ENCODE measurements at places on chromosomes 4 and X.

DNA sequence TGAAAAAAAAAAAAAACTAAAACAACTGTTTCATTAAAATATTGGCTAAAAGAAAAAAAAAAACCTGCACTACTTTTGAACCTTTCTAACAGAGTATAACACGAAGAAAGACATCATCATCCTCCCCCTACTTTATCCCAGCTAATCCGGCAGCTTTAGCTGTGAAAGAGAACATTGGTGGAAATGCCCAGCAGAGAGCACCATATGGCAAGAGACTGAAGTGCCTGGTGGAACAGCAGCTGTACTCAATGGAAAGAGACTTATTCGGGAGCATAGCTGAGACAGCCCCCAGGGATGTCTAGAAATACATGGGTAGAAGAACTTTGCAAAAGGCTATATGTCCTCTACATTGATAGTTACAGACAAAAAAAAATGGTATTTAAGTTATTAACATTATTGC, 30.3 kb downstream of the STPG2 start:
- no peak for DNase-seq

DNA sequence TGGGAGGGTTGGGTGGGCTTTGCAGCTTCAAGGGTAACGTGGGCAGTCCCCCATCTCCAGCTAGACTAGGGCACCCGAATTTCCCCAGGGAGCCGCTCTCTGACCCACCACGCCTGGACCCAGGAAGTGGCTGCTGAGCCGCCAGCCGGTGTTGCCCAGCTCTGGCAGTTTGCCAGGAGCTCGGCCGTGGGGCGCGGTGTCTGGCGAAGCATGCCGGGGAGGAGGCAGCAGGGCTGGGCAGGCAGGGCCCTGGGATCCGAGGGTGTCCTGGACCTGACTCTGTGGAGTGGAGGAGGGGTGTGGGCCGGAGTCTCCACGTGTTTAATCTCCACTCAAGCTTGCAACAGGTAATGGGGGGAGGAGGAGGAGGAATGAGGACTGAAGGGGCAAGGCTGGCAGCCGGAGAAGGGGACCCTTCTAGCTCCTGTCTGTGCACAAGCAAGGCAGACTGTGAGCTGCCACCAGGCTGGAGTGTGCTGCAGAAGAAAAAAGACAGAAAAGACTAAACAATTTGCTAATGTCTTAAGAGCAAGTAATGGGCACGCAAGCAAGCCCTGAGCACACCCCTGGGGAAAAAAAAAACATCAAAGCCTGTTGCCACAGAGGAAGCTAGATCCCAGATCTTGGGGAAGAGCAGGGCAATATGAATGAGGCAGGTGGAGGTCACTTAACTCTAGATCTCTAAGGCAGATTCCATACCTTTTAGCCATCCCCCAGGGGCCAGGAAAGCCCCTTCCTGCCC, 2.4 kb downstream of the LONRF3 start:
- no peak for DNase-seq

DNA sequence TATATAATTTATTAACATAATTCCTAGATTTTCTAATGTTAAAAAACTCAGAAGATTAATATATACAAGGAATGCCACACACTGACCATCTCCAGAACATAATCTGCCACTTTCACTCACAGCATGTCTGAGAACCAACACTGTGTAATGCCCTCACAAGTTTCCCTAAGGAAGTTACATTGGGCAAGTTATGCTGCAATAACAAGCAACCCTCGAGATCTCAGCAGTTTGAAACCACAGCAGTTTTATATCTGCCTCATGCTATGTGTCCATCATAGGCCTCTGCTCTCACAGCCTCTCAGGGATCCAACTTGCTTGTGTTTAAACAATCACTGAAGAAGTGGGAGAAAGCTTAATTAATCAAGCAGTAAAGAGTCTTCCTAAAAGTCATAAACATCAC, 250.0 kb upstream of the SLC7A11 start:
- no peak for DNase-seq

DNA sequence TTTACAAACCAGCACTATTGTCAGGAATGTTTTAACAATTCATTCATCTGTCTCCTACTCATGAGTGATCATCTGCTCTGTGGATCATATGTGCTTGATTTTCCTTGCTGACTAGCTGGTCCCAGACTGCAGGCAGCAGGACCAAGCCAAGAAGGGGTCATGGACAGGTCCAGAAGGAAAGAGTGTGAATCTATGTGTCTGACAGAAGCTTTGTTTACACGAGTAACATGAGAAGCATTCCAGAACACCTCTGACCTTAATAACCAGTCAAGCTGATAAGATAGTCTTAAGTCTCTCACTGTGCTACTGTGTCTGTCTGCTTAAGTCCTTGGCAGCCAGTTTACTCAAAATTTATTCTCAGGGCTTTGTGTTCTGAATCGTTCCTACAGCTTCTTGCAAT, 39.0 kb downstream of the GUCY1A1 start:
- DNase-seq = no peak

DNA sequence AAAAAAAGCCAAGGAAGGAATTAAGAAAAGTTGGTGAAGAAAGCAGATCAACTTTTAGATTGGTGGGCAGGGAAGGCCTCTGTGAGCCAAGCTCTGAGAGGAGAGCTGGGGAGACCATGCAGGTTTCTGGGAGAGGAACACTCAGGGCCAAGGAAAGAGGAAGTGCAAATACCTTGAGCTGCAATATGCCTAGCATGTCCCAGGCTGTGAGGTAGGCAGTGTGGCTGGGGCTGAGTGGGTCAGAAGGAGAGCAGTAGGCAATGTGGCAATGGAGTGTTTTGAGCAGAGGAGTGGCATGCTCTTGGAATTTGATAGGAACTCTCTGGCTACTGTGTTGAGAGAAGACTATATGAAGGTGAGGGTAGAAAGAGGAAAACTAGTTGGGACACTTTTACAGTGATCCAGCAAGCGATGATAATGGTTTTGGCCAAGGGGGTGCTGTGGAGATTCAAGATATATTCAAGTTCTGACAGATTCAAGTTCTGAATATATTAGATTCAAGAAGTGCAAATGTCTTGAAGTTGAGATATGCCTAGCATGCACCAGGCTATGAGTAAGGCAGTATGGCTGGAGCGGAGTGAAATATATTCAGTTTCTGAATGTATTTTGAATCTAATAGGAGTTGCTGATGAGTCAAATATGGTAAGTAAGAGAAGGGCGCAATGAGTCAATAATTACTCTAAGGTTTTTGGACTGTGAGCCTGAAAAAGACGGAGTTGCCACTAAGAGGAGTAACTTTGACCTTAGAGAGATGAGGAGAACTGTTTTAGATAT, 172.5 kb downstream of the CAMK2D start:
- DNase-seq = no peak

- DNase-seq = no peak
These were observed 146.7 kb upstream of the MAP3K15 start for GRCh38 chrX:19661961-19662360.

GRCh38 chr4:67765401-67765800, 11.2 kb upstream of the GNRHR start:
- DNase-seq = no peak

GRCh38 chr4:159428975-159429692, 326.3 kb downstream of the RAPGEF2 start:
- DNase-seq = peak; percentile 26

- DNase-seq = no peak
These were observed 38.4 kb upstream of the ZNF518B start for GRCh38 chr4:10495651-10496050.

GRCh38 chr4:176492646-176493302, 173.0 kb downstream of the SPCS3 start:
- peak; percentile 24 for DNase-seq

GRCh38 chr4:23759066-23759465, 130.8 kb downstream of the PPARGC1A start:
- no peak for DNase-seq

DNA sequence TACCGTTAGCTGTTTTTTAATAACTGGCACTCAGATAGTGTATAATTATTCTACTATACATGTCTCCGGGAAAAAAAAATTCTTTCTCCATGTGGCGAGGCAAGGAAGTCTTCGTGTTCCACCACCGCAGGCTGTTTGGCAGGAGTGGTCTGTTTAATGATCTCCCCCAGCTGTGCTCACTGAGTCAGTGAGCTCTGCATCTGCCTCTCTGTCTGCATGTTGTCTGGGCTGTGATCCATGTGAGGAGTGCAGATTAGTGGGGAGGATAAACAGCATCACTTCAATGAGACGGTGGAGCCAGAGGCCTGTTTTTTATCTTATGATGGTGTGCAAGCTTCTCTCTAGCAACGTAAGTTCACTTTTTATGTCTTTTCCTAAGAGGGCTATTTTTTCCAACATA, 69.8 kb downstream of the RPS3A start:
- DNase-seq = no peak

DNA sequence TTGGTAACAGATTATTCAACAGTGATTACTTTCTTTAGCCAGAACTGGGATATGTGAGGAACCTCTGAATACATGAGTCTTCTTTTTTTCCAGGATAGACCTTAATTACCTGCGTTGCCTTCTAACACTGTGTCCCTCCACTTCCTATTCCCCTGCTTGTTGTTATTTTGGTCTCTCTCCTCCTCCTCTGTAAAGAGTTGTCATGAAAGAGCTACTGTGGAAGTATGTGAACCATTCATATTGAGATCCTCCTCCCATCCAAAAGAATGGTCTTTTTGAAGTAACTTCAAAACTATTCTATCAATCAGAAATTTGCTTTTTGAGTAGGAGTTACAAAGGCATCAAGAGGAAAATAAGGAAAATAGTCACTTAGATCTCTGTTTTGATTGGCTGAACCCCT, 420.0 kb upstream of the TENM3 start:
- no peak for DNase-seq

DNA sequence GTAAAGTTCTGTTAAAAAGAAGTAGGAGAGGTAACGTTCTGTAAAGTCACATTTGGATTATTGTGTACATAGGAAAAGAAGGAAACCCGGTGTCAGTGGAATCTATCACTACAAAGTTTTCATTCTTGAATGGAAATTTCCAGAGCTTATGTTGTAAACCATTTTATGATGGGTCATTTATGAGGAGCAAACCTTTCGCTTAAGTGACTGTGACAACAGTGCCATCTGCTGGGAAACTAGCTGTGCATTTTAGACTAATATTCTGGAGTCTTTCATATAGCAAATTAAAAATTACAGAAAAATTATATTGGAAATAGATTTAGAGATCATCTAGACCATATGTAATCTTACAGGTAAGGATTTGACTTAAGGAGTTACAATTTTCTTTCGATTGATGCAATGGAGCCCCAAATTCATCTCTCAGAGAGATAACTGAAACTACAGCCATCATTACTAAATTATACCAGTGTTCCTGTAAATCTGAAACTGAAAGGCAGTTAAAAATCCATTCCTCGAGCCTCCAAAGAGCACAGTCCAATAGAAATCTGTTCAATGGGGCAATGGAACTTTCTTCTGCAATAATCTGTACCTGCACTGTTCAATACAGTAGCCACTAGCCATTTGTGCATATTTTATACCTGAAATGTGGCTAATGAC, 26.9 kb downstream of the ASB9 start:
- DNase-seq = peak; percentile 34

DNA sequence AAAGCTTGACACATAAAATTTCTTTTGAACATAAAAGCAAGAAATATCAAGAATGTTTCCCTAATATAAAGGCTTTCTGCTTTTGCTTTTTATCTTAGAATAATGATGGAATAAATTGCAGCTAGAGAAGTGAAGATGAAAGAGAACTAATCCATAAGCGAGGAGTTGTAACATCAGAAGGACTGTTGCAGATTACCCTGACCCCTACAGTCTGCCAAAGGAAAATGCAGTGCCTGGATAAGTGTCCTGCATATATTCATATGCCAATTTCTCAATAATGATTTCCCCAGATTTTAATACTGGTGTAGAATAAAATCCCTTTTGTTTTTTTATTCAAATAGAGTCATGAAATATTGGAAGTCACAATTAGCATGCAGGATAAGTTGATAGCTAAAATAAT, 115.9 kb downstream of the MAGEC2 start:
- DNase-seq = peak; percentile 1

DNA sequence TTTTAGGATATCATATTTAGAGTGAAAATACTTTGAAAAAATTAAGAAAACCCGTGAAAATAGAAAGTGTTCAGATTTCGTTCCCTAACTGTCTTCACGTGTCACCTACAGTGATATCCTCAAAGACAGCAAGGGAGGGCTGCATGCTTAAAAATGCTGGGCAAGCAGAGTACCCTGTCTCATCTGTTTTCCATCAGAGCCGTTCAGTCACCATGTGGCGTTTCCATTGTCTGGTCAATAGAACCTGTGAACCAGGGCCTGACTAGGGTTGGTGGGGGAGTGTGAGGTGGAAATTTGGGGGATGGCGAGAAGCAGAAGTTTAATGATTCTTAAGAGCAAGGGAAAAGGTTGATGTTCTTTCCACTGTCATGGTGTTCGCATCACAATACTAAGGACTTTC, 173.9 kb downstream of the BMPR1B start:
- DNase-seq = no peak

DNA sequence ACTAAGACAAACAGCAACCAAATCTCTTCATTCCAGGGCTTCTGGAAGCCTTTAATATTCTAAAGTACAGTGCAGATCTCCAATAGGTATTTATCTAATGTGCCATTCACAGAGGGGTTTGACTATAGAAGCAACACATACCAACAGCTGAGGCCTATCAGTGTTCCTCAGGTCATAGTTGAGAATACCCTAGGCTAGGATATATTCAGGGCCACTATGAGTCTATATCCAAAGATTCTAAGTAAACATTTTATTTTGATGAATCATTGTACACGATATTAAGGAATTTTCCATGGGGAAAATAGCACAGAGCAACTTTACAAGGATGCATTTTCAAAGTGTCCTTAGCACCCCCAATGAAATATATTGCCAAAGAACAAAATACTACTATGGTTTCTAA, 9.7 kb downstream of the SMIM10 start:
- DNase-seq = no peak

DNA sequence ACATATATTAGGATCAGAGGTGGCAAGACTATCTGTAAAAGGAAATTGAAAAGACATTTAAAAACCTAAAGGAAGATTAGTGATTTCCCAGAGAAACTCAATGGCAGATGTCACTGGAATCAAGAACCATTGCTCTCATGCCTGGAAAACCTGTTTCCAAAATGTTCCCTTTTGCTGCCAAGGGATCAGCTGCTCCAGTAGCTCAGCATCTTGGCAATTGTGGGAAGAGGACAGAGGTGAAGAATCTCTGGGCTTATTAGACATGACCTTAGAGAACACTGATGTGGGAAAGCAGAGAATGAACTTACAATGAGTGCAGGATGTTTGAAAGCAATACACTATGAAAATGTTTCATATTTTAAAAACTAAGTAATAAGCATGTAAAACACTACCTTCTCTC, 98.3 kb downstream of the SHROOM3 start:
- no peak for DNase-seq

GRCh38 chr4:61923179-61923578, 723.1 kb downstream of the ADGRL3 start:
- DNase-seq = no peak

DNA sequence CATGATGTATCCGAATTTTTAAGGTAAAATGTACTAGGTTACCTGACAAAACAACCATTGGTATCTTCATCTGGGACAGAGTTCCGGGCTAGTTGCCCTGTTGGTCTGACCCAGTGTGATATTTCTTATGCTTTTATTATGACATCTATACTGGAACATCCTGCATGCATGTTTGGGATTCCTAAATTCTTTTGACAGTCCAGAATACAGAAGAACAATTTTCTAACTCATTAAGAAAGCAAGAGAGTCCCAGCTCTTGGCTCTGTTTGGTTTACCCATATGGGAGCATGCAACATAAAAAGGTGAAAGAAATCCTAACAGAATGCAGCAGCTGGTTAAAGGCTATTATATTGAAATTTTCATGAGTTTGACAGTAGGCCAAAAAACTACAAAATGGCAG, 247.7 kb upstream of the FTHL17 start:
- DNase-seq = no peak
